AG08396 (cell line): ENCODE measurements at places on chromosomes 11 and 22.

- no peak for DNase-seq
These were observed 33.7 kb downstream of the SHISAL1 start for GRCh38 chr22:44279069-44279360.

- DNase-seq, result no peak
These were observed 39.8 kb downstream of the KCNJ1 start for GRCh38 chr11:128827191-128827893.

DNA sequence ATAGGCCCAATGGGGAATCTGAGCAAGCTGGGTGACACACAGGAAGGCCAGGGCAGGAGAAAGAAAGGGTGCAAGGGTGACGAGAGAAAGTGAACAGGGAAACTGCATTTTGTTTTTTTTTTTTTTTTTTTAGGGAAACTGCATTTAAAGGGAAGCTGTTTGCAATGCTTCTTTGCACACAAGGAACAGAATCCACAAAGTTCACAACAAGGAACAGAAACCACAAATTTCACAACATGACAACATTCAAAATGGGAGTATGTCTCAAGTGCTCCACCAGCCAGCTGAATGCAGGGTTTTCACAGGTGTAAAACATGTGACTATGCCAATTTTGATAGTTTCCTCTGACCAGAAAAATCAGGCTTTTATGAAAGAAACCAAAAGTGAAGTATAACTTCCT lies 6.8 kb upstream of the PLAAT3 start:
- DNase-seq, result no peak

- no peak for DNase-seq
These were observed 8.0 kb downstream of the POLD4 start for GRCh38 chr11:67345247-67345919.

DNA sequence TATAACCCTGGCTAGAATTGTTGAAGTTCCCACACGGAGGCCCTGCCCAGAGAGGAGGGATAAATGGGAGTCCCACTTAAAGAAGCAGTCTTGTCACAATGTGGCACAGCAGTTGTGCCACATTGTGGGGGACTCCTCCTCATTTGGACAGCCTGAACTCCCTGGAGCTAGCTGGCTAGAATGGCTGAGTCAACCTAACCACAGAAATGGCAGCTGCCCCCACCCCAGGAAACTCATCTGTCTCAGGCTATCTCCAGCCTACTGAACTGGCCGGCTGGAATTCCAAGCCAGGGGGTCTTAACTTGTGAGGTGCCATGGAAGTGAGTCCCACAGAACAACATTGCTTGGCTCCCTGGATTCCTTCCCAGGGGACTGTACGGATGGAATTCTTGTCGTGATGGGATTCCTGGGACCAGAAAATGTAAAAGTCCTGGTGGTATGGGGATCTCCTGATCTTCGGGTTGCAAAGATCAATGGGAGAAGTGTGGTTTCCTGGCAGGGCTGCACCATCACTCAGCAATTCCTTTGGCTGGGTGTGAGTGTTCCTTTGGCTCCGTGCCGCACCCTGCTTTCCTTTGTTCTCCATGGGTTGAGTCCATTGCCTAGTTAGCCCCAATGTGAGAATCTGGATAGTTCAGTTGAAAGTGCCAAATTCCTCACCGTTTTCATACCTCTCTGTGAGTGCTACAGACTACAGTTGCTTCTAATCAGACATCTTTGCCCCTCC lies 791.2 kb upstream of the FAT3 start:
- no peak for DNase-seq

GRCh38 chr11:61152816-61153592 lies 8.2 kb downstream of the VPS37C start:
- DNase-seq, result peak; percentile 77

- no peak for DNase-seq
These were observed at the start of gene KRTAP5-4 for GRCh38 chr11:1622086-1622485. Gene KRTAP5-4, minus strand, starts transcription at chr11:1622138. Its CDS starts 45 bp downstream, at chr11:1622093.

GRCh38 chr22:48576333-48577013 lies 1251.2 kb downstream of the BRD1 start:
- peak; percentile 33 for DNase-seq

GRCh38 chr11:8340296-8340695 lies 76.6 kb upstream of the LMO1 start:
- DNase-seq, result no peak

GRCh38 chr11:19328586-19329311 lies 88.0 kb upstream of the E2F8 start:
- no peak for DNase-seq

GRCh38 chr11:65786786-65787636 lies at the start of gene OVOL1:
Gene OVOL1, plus strand, starts transcription at chr11:65787063. Its CDS starts 311 bp downstream, at chr11:65787374.
- DNase-seq, result no peak

- no peak for DNase-seq
These were observed 37.2 kb downstream of the OSBP start for GRCh38 chr11:59578369-59578768.

- no peak for DNase-seq
These were observed 11.6 kb upstream of the DLAT start for GRCh38 chr11:112013497-112014164.

DNA sequence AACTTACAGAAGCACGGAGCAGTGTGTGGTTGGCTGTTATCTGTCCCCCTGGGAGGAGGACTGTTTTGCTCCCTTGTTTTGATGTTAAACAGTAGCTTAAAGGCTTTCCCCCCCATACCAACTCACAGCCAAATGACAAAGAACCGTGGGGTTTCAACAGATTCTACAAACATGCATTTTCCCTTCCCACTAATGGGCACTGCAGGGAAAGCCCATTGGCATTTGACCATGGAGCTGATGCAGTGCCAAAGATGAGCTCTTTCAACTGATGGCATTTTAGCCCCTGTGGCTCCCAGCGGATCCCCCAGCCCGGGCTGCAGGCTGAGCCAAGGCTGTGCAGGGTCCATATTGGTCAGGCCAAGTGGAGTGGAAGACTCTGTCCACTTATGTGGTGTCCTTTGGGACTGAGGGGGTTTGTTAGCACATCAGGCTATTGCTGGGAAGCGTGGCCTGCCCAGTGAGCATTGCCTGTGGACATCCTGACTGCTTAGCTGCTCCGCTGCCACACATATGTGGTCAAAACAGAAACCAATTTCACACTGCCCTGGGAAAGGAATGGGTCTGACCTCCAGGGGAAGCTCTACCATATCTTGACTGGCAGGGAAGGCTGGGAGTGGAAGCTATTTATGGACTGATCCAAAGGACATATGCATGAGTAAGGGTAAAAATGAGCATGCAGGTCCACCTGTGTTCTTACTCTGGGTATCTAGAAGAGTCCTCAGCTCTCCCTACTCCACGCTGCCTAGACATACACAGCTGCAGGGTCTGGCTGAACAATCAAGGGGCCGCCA lies 116.4 kb upstream of the PARVA start:
- no peak for DNase-seq

DNA sequence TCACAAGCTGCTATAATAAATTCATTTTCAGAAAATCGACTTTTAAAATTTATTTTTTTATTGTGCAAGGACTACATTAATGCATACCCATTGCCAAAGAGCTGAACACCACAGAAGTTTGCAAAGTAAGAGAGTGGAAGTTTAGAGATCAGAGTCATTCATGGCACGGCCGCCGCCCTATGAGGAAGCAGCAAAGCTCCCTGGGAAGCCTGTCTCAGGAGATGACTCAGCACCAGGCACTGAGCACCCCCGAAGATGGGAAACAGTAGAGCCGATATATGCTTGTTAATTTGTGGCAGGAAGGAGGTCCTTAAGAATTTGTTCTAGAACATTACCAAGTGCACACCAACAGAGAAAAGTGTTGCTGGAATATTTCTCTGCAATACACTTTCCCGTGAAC lies 693.7 kb downstream of the OPCML start:
- DNase-seq, result peak; percentile 7

GRCh38 chr11:68870470-68870869 lies 28.8 kb upstream of the CPT1A start:
- DNase-seq, result no peak

- DNase-seq, result no peak
These were observed 128 bp downstream of the TAF10 start for GRCh38 chr11:6611963-6612212.

DNA sequence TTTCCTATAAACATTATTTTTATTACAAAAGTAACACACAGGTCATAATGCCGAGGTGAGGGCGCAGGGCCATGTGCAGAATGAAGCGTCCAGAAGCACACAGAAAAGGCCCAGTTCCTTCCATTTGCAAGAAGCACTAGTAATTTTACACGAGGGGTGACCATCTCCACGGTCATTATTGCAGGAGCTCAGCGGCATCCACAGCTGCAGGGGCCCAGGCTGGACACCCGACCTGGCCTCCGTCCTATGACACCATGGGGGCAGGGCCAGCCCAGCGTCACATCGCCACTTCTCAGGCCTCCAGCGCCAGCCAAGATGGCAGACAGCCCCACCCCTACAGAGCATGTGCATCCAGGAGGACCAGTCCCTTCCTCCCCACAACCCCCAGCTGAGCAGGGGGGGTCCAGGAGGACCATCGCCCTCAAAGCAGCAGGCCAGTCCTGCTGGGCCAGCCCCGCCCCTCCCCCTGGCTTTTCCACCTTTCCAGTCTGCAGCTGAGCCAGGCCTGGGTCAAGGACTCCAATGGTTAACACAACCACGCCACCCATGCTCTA lies 3.5 kb downstream of the IGF2 start:
- DNase-seq, result no peak

DNA sequence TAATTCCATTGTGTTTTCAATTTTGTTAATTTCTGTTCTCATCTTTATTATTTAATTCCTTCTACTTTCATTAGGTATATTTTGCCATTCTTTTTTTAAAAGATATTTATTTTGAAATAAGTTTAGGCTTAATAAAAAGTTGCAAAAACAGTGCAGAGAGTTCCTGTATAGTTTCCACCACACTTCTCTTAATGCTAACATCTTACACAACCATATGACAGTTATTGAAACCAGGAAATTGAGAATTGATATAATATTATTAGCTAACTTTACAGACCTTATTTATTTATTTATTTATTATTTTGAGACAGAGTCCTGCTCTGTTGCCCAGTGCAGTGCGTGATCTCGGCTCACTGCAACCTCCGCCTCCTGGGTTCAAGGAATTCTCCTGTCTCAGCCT lies 13.8 kb upstream of the SPDYC start:
- no peak for DNase-seq

DNA sequence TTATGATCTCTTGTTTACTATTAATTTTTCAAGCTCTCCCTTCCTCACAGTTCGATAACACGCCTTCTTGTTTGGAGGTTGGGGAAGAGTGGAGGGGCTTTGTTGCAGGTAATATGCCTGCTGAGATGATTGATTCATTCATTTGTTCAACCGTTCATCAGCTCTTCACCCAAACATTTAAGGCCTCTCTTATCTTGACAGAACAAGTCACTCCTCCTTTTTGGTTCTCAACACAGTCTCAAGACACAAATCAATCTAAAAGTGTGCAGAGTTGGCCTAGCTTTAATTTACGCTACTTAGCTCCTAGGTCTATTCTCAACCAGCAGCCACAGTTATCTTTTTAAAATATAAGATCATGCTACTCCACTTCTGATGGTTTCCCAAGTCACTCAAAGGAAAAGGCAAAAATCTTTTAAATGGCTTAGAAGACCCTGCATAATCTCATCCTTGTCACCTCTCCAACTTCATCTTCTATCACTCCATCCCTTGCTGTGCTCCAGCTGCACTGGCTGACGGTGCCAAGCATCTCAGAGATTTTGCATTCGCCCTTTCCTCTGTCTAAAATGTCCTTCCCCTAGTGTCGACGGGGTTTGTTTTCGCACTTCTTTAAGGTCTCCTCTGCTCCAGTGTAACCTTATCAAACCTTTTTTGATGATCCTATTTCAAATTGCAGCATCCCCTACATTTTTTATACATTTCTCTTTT lies 60.3 kb downstream of the AMBRA1 start:
- no peak for DNase-seq

- DNase-seq, result no peak
These were observed 370.6 kb downstream of the CADM1 start for GRCh38 chr11:115133475-115134209.
